ENCODE measurements at places on chromosomes 2 and 18.

- DNase-seq, result no peak
These were observed 168.0 kb downstream of the SPP2 start for GRCh38 chr2:234218266-234219045.

DNA sequence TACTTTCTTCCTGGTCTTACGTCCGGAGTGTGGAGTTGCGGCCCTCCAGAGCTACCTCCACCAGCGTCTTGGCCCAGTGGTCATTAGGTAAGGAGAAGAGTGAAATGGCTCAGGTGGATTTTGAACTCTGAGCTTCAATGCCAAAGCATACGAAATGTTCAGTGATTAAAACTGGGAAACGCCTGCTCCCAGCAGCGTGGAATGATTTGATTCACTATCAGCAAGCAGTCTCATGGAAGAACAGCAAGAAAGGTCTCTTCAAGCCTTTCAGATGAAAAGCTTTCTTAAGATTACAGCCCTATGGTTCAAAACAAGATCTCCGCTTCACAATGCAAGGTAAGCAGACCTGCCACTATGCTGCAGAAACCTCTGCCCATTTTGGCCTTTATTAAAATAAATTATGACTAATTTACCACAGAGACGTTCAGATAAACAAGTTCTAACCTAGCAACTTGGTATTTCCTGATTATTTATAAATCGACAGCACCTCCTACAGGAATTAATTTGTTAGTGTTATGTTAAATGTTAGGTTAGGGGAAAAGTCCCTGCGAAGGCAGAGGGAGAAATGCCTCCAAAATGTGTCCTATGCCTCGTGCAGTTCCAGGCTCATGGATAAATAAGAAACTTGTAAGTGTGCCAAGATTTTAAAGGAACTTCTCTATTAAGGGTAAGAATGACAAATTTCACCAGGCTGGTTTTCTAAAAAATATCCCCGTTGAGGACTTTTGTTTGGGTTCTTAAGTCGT is 10.1 kb downstream of the SP9 start:
- no peak for DNase-seq

DNA sequence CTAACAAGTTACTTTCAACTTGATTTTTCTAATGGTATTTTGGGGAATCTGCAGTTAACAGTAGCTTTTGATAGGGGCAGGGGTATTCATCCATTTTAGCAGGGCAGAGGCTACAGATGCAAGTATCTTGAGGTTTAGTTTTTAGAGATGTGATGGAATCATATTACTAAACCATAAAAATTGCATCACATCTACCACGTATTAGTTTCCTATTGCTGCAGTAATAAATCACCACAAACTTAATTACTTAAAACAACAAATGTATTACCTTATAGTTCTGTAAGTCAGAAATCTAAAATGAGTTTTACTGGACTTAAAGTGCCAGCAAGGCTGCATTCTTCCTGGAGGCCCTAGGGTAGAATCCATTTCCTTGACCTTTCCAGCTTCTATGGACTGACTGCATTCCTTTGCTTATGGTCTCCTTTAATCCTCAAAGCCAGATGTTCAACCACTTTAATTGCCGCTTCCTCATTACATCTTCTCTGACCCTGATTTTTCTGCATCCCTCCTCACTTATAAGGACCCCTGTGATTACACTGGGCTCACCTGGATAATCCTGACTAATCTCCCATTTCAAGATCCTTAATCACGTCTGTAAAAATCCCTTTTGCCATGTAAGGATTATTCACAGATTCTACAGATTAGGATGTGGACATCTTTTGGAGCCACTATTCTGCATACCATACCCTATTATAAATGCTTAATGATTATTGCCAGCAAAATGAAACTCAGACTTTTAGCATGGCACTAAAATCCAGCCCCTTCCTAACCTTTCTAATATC is 21.9 kb upstream of the EXOC6B start:
- no peak for DNase-seq

DNA sequence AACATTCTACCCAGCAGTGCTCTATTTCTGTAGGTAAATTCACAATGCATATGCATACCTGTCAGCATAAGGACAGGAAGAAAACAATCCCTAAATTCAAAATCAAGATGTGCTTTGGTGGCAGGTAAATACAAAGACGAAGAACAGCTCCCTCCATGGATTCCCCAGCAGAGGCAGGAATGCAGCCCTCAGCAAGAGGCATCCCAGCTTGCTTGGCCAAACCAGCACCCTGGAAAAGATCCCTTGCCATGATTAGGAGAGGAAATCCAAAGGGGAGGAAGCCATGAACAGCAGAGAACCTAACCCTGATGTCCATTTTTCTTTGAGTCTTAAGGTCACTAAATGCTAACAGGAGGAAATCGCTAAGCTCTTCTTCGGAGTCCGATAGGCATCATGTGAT is 91.2 kb downstream of the KCTD1 start:
- DNase-seq, result no peak

DNA sequence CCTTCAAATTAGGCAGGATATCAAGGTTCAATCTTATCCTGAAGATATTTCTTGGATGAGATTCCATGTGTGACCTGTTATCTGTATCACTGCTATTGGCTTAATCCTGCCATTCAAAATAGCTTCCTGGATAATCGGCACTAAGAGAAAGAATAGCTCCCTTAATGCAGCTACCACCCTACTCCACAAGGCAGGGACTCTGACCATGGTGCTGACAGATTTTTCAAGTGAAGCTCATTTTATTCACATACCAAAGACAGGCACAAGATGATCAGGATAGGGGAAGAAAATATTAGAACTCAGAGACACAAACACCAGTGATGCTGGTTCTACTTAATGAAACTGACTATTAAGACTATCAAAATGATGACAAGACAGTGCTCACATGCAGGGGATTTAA is 74.9 kb downstream of the ORC4 start:
- DNase-seq, result no peak

DNA sequence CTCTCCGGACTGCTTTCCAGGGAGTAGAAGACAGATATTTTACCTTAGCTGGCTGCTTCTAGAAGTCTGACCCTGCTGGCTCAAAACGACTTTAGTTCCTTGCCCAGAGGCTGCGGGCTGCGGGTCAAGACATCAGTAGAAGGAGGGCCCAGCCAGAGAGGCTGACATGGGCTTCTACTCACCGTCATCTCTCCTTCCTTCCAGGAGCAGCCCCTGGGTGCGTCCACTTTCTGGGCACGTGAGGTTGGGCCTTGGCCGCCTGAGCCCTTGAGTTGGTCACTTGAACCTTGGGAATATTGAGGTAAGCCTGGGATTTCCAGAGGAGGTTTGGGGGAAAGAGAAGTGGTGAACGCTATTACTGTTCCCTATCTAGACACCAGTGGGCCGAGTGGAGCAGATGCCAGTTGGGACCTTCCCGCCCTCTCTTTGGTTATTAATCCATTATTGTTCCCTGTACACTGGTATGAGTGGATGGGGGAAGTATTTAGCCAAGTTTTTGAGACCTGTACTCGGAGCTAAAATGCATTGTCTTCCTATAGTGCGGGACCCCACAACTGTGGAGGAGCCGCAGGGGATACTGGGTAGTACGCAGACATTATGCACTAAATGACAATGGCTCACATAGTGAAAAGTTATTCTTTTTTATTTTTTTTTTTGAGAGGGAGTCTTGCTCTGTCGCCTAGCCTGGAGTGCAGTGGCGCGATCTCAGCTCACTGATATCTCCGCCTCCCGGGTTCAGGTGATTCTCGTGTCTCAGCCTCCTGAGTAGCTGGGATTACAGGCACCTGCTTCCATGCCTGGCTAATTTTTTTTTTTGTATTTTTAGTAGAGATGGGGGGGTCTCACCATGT is 26.3 kb upstream of the CASP8 start:
- DNase-seq, result no peak

DNA sequence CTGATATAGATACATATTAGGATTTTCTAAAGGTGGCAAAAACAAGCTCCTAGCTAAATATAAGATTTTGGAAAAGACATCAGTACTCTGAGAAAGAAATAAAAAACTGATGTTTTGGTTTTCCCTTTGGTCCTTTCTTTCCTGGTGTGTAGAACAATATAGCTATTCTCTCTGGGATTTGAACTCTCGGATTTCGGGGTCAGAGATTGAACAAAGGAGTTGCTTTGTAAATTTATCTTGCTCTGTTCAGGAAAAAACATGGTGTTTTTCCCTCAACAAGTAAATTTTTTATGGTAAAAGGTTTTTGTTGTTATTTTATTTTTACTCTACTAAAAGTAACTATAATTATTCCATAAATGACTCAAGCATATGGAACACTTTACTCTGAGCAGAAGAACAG is 889.3 kb downstream of the ERBB4 start:
- no peak for DNase-seq

GRCh38 chr18:75360941-75361340 is 66.6 kb downstream of the SMIM21 start:
- no peak for DNase-seq

- DNase-seq, result no peak
These were observed 641.9 kb downstream of the SLC4A3 start for GRCh38 chr2:220269367-220269766.

DNA sequence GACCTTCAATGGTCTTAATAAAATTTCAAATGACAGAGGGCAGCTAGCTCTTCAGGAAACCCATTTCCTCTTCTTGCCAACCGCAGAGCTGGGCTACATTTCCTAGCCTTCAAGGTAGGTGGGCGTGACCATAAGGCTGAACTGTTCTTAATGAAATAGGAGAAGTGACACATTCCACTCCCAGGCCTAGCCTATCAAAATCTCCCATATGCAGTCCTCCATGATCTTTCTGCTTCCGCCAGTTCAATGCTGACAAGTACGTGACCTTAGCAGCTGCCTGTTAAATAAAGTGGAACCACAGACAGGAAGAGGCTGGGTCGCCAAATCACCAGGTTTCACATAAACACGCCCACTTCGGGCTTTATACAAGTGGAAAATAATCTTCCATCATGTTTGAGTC is 13.2 kb downstream of the SERPINE2 start:
- peak; percentile 56 for DNase-seq

- DNase-seq, result no peak
These were observed 202.7 kb downstream of the CLIP4 start for GRCh38 chr2:29317801-29318485.

DNA sequence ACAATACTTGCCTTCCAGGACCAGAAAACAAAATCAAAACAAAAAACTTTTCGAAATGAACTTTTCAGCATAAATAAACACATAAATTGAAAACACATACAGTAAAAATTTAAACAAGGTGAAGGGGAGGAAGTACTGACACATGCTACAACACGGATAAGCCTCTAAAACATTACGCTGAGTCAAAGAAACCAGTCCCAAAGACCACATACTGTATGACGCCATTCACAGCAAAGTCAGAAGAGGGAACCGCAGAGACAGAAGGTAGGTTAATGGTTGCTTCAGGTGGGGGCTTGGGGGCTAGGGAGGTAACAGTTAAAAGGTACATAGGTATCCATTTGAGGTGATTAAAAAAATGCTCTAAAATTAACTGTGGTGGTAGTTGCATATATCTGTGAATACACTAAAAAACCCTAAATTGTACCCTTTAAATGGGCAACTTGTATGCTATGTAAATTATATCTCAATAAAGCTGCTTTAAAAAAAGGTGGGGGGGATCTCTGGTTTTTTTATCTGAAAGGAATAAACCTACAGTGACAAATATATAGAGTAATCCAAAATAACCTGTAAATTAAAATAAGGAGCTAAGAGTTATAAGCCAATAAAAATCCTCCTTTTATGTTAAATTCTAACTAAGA is 7.1 kb downstream of the COX7A2L start:
- no peak for DNase-seq

GRCh38 chr2:241390301-241391206 is 34.5 kb downstream of the FARP2 start:
- DNase-seq, result peak; percentile 11

DNA sequence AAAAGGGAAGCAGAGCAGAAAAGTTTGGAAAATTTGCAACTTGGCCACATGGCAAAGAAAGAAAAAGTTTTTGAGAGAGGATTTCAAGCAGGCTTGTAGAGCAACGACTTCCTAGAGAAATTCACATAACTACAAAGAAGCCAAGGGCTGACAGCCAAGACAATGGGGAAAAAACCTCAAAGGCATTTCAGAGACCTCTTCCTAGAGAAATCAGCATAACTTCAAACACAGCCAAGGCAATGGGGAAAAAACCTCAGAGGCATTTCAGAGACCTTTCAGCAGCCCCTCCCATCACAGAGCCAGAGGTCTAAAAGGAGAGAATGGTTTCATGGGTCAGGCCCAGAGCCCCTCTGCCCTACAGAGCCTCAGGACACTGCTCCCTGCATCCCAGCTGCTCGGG is 7.2 kb downstream of the ADI1 start:
- no peak for DNase-seq

- no peak for DNase-seq
These were observed 148.6 kb upstream of the KCNJ3 start for GRCh38 chr2:154549869-154550268.

- DNase-seq, result no peak
These were observed 26.7 kb upstream of the FAM237A start for GRCh38 chr2:206615417-206616089.

GRCh38 chr18:60452421-60452820 is 79.8 kb upstream of the MC4R start:
- no peak for DNase-seq

GRCh38 chr2:223744580-223744979 is 92.8 kb downstream of the AP1S3 start:
- no peak for DNase-seq

DNA sequence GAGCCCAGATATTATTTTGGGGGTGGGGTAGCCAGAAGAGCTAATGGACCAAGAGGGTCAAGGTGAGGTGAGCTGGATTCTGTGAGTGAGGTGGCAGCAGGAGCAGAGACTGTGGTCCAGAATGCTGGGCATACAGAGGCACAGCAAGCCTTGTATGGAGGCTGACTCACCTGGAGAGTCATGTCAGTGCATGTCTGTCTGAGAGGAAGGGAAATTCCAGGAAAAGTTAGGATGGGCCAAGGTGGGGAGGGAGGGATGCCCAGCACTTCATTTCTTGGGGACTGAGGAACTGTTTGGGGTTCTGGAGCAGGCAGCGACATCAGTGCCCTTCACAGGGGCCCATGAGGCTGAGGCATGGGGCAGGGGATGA is 21.1 kb downstream of the PER2 start:
- no peak for DNase-seq

DNA sequence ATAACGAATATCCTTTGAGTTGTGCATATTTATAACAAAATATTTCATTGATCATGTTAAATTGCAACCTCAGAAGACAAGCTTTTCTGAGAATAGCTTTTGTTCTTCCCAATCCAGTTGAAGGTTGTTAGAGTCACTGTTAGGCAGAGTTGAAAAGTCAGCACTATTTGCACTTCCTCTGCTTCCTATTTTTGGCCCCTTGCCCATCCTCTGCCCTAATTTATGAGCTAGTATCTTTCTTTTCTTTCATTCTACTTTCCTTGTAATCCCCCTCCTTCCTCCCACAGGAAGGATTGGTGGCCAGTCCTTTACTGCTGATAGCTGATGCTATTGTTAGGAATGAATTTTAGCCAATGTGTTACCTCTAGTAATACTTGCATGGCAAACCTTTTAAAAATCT is 4.9 kb downstream of the RALB start:
- DNase-seq, result no peak

Measured in stimulated activated CD4-positive, alpha-beta T cell treated with anti-CD3 and anti-CD28 coated beads, Interleukin-15, amount 100 ng/mL, for 48 hours (primary cell).